ENCODE measurements at places on chromosomes 11 and 22. TPM values are rescaled to one million over a fixed set of nuclear protein-coding genes. Genes with fewer than 3 reads are reported as not detected.

NXPE1 gene
- not detected for total RNA-seq

CNTF gene
- total RNA-seq = 2.4 TPM

PRSS23 gene
- 13.8 TPM for total RNA-seq

OR2AT4 gene
- total RNA-seq = not detected

SLC22A12 gene
- total RNA-seq = not detected

TRIM5 gene
- 28.6 TPM for total RNA-seq

BRD1 gene
- 40.7 TPM for total RNA-seq

CHADL gene
- 0.52 TPM for total RNA-seq

TUB gene
- 1.8 TPM for total RNA-seq

TLCD5 gene
- 9.6 TPM for total RNA-seq

Data from MCF 10A (cell line).